ENCODE measurements at places on chromosomes 1 and 21.

- no peak for DNase-seq
Measured at GRCh38 chr1:211783897-211784296, 46.7 kb downstream of the LPGAT1 start.

GRCh38 chr21:15645830-15646229 is 84.0 kb upstream of the USP25 start:
- no peak for DNase-seq

DNA sequence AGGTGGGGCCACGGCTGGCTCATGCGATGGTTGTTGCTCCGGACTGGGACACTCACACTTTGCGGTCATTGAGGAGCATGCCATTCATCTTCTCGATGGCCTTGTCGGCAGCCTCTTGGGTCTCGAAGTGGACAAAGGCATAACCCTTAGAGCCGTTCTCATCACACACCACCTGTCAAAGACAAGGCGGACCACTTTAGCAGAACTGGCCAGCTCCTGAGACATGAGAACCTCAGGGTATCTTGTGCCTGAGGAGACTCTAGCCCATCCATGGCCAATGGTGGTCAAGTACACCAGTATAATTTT is 5.5 kb downstream of the PABPC4 start:
- no peak for DNase-seq

DNA sequence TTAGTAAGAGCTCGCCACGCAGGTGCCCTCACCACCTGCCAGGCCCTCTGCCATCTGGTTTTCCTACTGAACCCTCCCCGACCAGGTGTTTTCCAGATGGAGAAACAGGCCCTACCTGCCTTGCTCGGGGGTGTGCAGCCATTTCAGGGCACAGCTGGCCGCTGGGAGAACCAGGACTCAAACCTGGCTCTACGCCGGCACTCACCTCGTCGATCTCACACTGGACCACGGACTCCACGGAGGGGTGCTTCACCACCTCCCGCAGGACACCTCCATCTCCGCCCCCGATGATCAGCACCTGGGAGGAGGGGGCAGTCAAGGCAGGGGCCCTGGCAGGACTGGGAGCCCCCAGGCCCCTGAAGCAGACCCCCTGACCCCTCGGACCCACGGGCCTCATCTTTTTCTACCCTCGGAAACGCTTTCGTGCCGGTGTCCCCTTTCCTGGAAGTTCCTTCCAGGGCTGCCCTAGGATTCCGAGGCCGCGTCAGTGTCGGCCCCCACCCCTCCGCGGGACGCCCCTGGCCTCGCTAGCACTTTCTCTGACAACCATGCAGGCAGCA is 1.1 kb downstream of the SRM start:
- DNase-seq, result no peak

DNA sequence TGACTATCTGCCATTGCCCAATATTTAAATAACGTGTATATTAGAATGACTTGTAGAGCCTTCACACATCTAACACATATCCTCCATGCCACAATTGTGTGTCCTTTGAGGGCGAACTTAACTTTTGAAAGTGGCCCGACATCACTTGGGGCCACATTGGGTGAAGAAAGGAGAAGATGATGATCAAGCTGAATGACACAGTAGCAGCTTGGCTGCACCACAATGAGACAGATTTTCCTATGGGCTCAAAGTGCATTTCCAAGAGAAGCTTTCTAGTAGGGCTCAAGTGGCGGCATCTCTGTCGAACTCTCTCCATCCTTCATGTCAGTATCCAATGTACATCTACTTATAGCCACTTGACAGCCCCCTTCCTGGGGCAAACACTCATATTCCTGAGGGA is 3.7 kb upstream of the BGLAP start:
- DNase-seq, result no peak

GRCh38 chr1:54255026-54255702 is 55.2 kb downstream of the MRPL37 start:
- DNase-seq, result no peak

DNA sequence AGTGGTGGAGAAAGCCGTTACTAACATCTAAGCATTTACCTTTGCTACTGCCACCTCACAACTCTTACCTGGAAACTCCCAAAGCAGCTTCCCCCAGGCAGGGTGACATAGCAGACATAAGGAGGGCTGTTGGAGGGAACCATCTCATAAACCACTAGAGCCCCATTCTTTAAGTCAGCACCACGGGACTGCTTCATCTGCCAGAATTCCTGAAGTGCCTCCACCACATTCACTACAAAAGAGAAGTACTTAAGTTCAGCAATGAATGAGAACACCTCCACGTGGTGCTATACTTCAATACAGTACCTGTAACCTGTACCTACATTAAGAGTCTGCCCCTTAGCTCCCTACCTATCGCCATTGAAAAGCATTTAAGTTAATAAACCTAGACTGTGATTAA is 10.3 kb downstream of the LIX1L start:
- DNase-seq, result no peak

GRCh38 chr1:86868477-86868876 is 45.4 kb downstream of the SELENOF start:
- DNase-seq, result no peak

DNA sequence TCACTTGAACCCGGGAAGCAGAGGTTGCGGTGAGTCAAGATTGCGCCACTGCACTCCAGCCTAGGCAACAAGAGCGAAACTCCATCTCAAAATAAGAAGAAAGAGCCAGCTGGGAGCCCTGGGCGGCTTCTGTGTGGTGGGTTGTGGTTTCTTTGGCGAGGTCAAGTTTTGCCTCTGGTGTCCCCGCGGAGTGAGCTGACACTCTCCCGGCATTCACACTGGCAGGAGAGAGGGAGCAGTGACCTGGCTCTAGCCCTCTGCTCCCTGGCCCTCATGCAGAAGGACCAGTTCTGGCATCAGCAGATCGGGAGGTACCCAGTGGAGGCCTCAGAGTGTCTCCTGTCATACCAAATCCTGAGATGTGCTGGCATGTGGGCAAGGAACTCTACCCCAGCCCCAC is 81.0 kb upstream of the VAMP3 start:
- no peak for DNase-seq

Data from stimulated activated CD8-positive, alpha-beta memory T cell treated with anti-CD3 and anti-CD28 coated beads, Interleukin-4, amount 100 ng/mL, for 48 hours (primary cell).